Stimulated activated CD4-positive, alpha-beta T cell treated with anti-CD3 and anti-CD28 coated beads, Interleukin-2, amount 100 ng/mL, for 48 hours (primary cell): ENCODE measurements at places on chromosomes 1 and 21.

- no peak for DNase-seq
Measured at GRCh38 chr1:151134396-151134795, 12.0 kb downstream of the SEMA6C start.

DNA sequence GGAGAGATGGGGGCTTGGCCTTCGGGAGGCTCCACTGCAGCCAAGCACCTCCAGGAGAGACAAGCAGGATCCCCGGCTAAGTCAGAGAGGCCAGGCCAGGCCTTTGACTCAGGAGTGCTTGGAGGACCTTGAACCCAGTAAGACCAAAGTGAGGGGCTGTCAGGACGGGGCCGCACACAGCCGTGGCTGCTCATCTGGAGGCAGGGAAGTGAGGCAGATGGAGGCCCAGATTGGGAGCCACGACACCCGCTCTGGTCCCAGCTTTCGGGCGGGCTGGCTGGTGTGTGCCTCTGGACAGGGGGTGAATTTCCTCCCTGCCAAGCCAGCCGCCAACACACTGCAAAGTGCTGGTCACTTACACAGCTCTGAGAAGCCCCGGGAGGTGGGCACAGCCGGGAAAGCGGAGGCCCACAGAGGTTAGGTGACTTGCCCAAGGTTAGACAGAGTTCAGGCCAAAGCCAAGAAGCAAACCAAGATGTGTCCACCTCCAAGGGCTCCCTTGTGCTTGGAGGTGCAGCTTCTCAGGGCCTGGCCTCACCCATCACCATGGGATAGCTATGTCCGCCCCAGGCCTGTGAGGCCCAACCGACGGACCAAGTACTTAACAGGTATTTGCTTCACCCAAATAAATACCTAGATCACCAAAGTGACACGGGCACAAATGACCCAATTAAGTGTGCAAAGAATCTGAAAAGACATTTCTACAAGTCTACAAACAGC, 58.3 kb downstream of the CHD5 start:
- no peak for DNase-seq

DNA sequence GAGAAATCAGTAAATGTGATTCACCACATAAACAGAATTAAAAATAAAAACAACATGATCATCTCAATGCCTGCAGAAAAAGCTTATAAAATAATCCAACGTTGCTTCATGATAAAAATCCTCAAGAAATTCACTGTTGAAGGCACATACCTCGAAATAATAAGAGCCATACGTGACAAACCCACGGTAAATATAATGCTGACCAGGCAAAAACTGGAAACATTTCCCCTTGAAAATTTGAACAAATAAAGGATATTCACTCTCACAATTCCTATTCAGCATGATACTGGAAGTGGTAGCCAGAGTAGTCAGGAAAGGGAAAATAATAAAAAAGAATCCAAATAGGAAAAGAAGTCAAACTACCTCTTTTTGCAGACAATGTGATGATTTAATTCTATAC, 148.8 kb downstream of the BRINP3 start:
- no peak for DNase-seq

GRCh38 chr1:54798769-54799641, 2.1 kb downstream of the TTC22 start:
- DNase-seq = peak; percentile 22

- DNase-seq = no peak
Measured at GRCh38 chr21:46049890-46050667, 47.8 kb upstream of the COL6A2 start.
